Aorta (tissue), 5 donors: ENCODE measurements at places on chromosomes 4 and X. TPM values are rescaled to one million over a fixed set of nuclear protein-coding genes. Genes with fewer than 3 reads are reported as not detected.

Gene FABP2
- 0.05 TPM for polyA plus RNA-seq

Gene NWD2
- polyA plus RNA-seq: not detected

Gene GUCY1B1
- 10.0 TPM for polyA plus RNA-seq

Gene DAPP1
- 0.28 TPM for polyA plus RNA-seq

Gene PABPC4L
- 0.23 TPM for polyA plus RNA-seq

Gene GUCY1A1
- polyA plus RNA-seq: 20.2 TPM

Gene SCML1
- 14.1 TPM for polyA plus RNA-seq

Gene SOD3
- 315 TPM for polyA plus RNA-seq

Gene GNL3L
- 5.3 TPM for polyA plus RNA-seq

Gene GPR34
- 36.2 TPM for polyA plus RNA-seq

Gene REELD1
- not detected for polyA plus RNA-seq

GRCh38 chr4:64756016-64756415 lies 346.8 kb upstream of the TECRL start:
- DNase-seq: no peak

DNA sequence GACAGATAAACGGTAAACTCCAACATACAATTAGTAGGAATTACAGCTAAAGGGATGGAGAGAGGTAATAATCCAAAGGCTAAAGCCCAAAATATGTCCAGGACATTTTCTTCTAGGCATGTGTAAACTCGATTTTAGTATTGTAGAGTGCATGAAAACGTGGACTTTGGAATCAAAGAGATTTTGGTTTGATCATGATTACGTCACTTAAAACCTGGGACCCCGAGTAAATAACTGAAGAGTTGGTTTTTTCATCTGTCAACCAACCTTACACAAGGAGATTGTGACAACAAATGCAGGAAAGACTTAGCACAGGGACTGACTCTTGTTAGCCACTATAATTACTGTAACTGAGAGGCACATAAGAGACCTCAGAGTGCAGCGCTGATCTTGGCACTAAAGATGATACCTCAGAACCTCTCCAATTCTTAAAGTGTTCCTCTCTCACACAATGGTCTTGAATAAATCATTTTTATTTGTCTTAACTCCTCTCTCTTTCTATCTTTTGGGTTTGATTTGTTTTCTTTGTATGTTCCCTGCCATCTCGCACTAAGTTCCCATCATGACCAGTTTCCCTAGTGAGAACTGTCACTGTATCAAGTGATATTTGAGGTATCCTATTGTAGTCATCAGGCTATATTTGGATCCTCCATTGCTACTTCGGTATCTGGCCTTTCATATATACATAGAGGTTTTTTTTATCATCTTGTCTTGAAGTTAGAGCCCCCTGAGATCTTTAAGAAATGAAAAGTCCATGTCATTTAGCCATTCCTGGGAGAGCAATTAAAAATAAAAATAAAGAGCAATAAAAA lies 32.2 kb upstream of the MSL3 start:
- no peak for DNase-seq

GRCh38 chr4:102589743-102590142 lies 88.6 kb downstream of the NFKB1 start:
- DNase-seq: no peak

GRCh38 chr4:88759039-88759894 lies 61.6 kb upstream of the NAP1L5 start:
- DNase-seq: no peak

DNA sequence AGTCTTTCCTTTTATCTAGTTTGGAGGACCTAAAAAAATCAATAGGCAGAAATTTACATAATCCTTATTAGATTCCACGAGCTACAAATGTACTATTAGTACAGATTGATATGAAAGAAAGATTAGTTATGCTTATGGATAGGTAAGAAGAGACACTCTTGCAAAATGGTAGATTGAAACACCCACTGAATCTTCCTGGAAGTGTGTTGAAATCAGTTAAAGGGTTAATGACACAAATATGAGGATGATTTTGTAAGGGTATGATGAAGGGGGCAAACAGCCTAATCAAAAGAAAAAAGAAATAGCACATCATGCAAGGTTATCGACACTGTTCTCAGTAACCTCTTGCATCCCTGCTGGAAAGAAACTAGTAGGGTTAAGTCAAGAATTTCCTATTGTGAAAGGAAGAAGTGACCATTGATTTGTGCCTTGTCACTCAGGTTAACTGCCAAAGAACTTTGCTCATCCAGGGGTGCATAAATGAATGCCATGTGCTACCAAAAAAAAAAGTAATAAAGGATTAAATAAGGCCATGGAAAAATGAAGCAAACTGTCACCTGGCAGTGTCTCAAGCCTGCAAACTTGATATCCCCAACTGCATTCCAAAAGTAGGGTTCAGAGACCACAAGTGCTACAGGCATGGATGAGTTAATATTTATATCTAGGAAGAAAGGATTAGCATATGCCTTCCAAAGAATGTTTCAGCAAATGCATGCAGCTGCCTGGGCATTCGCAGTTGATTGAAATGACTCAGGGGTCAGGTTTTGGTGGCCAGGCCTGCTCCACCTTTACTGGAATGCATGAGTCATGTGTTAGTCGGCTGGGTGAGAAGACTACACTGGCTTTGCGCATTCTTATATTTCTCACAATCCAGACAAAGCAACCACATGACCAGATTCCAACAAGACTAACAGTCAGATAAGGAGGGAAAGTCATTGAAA lies 78.3 kb upstream of the ATXN3L start:
- peak; percentile 76 for DNase-seq

- DNase-seq: no peak
Measured at GRCh38 chr4:27149541-27150212, 289.0 kb downstream of the STIM2 start.

GRCh38 chrX:69430785-69431184 lies 73.3 kb upstream of the NALF2 start:
- no peak for DNase-seq

DNA sequence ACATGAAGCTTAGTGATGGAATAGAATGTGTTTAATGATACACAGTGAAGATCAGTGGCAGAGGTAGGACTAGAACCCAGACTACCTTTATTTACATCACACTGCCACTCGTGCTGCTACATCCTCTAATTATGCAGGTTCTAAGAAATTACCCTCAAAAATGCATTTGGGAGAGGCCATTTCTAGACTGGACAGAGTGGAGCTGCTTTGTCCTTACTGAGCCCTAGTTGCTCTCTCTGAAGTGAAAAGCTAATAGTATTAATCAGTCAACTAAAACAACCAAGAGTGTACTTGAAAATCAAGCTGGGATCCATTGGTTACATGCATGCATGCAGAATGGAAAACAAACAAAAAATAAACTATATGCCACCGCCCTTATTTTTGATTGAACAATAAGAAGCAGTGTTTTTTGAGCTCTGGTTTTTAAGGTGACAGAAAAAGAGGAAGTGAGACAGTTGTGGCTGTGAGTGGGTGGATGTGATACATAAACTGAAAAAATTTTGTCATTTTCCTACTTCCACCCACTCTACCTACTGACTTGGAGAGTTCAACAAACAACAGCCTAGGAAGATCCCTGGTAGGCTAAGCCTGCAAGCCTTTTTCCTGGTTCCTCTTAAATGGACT lies 6.8 kb upstream of the VSIG4 start:
- no peak for DNase-seq

GRCh38 chrX:112164420-112164819 lies 81.8 kb upstream of the TRPC5 start:
- no peak for DNase-seq

DNA sequence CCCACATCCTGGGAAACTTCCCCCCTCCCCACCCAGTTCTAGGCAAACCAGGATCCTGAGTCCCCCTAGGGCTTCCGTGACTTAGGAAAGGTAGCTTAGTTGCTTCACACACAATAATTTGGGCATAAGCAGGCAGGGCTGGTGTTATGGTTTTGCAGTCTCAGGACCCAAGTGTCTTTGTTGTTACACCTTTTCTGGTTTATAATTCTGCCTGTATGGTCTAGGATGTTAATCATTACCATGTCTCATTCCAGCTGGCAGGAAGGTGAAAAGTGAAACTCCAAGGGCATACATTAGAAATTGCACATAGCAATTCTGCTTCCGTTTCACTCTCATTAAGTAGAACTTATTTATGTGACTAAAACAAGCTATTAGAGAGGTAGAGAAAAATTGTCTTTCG lies 16.8 kb downstream of the UGT8 start:
- no peak for DNase-seq

- no peak for DNase-seq
Measured at GRCh38 chr4:94131212-94131611, 76.5 kb upstream of the SMARCAD1 start.

- no peak for DNase-seq
Measured at GRCh38 chrX:24229976-24230375, 80.4 kb downstream of the ZFX start.

DNA sequence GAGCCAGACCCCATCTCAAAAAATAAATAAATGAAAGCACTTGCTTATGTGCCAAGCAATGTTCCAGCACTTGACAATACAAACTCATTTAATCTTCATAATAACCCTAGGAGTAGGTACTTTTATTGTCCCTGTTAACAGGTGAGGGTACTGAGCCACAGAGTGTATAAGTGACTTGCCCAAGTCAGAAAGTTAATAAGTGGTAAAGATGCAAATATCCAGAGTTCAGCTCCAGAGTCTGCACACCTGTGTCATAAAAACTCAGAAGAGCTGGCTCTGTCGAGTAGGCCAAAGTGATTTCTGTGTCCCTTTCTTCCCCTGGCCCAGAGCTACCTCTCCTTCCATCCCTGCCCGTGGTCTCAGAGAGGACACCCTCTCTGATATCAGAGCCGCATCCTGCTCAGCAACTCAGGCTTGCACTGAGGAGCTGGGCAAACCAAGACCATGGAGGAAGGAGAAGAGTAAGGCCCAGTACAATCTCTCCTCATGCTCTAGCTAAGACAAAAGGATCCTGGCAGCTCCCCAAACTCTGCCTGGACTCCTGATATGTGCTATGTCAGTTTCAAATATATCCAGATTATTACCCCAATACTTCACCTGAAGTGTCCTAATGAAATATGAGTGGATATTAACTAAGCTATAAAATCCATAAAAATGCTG lies 136.3 kb downstream of the HS6ST2 start:
- DNase-seq: no peak

GRCh38 chr4:18675586-18676525 lies 654.3 kb upstream of the LCORL start:
- no peak for DNase-seq

DNA sequence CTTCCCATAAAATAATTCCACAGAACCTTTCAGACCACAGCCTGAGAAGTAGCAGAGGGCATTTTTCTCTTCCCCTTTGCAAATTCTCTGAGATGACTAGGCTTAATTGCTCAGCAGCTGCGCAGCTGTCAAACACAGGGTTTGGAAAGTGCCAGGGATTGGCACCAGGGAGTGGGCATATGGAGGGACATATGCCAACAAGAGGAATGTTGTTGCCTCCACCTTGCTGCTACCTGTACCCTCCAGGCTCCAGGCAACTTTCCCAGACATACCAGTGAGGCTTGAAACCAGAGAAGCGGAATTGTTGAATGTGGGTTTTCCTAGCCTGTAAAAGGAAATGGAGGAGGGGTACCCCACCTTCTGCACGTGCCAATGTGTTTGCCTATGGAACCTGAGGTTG lies 256.2 kb upstream of the GPR101 start:
- no peak for DNase-seq

DNA sequence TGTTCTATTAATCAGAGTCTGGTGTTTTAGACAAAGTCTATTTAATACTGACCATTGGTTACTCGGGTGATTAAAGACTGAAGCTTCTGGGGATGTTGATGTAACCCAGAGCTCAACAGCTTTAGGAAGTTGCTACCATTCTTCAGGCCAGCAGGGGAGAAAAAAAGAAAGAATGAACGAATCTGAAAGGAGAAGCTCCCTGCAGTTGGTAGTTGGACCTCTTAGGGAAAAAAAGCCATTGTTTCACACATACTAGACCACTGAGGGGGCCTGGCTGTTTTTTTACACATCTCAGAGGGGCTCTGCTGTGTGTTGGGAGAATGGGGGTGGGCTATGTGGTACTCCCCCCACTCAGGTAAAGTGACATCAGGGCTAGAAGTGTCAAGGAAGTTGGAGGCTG lies 378.9 kb downstream of the KCNIP4 start:
- DNase-seq: no peak

DNA sequence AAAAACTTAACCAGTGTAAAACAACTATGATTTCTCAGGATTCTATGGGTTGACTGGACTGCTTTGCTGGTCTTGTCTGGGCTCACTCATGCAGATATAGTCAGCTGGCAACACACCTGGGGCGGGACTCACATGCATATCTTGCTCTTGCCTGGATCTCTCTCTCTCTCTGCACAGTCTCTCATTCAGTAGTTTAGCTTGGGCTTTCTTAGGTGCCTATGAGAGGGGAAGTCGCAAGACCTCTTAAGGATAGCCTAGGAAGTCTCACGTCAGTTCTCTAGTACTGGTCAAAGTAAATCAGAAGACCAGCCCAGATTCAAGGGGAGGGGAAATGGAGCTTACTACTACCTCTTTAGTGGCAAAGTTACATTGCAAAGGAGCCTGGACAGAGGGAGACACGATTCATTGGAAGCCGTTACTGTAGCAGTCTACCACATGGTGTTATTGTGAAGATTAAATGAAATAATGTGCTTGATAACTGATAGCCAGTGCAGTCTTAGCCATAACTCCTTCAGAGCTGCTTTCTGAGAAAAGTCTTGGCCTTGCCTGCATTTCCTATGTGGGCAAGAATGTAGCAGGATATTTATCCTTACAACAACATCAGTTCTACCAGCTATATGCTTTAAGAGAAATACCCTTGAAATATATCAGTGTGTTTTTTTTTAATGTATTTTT lies 2.1 kb downstream of the COPS4 start:
- DNase-seq: no peak

DNA sequence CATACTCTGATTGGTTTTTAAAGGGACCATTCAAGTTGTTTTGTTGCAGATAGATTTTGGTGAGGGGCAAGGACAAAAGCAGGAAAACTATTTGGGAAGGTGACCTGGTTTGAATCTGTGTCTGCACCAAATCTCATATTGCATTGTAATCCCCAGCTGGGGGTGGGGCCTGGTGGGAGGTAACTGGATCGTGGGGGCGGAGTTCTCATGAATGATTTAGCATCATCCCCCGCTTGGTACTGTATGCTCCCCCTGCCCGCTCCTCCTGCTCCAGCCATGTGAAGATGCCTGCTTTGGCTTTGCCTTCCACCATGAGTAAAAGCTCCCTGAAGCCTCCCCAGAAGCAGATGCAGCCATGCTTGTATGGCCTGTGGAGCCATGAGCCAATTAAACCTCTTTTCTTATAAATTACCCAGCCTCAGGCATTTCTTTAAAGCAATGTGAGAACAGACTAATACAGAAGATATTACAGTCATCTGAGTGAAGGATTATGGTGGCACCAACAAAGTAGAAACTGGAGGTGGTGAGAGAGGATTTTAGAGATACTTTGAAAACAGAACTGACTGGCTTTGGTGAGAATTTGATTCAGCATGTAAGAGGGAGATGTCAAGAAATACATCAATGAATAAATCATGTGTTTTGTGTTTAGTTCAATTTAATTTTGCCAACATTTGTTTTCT lies 14.4 kb downstream of the IL21 start:
- no peak for DNase-seq

DNA sequence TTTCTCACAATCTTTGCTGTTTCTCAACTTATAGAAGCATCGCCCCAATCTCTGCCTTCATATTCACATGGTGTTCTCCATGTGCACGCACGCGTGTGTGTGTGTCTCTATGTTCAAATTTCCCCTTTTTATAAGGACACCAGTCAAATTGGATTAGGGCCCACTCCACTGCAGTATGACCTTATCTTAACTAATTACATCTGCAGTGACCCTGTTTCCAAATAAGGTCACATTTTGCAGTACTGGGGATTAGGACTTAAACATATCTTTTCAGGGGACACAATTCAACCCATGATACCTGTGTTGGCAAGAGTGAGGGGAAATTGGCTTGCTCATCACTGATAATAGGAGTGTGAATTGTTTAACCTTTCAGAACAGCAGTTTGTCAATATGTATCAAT lies 66.5 kb upstream of the MAGEA10 start:
- DNase-seq: no peak

GRCh38 chr4:189305500-189305899 lies 635.2 kb upstream of the FRG1 start:
- no peak for DNase-seq
